ENCODE measurements at places on chromosomes 1 and 21.

- DNase-seq = no peak
Measured at GRCh38 chr21:25383545-25383944, 223.7 kb downstream of the MRPL39 start.

DNA sequence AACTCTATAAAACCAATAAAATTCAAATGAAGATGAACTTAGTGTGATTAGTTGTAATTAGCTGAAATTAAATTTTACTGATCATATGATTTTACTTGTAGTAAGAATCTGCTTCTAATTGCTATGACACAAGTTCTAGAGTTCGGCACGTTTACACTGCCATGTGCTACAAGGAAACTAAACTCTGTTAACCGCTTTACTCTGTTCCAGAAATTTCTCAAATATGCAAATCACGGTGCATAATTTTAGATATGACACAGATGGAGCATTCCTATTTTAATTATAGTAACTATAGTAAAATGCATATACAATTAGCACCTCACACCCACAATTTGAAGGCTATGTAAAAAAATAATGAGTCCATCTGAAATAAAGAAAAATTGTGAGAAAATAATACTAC is 14.8 kb downstream of the HEATR1 start:
- no peak for DNase-seq

GRCh38 chr1:149962736-149963135 is 26.1 kb upstream of the MTMR11 start:
- DNase-seq = no peak

DNA sequence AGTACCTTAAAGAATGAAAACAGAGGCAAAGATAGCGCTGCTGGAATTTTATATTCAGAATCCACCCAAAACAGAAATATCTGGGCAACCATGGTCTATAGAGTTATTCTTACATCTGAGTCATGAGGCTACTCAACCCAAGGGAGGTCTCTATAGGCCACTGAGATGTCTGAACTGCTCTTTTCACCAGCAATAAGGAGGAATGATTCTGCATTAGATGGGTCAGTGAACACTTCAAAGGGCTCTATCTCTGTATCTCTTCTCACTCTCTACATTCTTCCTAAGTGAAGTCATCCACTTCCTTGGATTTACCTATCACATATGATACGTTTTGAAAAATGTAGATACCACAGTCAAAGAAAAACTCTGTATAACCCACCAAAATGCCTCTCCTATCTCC is 90.2 kb upstream of the NGF start:
- DNase-seq = no peak

- DNase-seq = no peak
Measured at GRCh38 chr1:26278724-26279455, 996 bp upstream of the SH3BGRL3 start.

GRCh38 chr21:42010507-42011495 is 641 bp upstream of the ZBTB21 start:
- no peak for DNase-seq

DNA sequence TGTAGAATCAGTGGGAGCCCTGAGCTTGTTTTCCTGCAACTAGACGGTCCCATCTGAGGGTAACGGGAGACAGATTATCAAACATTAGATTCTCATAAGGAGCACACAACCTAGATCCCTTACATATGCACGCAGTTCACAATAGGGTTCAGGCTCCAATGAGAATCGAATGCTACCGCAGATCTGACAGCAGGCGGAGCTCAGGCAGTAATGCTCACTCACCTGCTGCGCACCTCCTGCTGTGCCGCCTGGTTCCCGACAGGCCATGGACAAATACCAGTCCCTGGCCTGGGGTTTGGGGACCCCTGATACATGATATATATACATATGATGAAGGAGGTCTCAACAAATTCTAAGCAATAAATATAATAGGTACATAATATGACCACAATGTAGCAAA is 19.7 kb upstream of the SMIM12 start:
- DNase-seq = no peak

GRCh38 chr1:14924455-14925331 is 228.9 kb upstream of the TMEM51 start:
- DNase-seq = no peak

DNA sequence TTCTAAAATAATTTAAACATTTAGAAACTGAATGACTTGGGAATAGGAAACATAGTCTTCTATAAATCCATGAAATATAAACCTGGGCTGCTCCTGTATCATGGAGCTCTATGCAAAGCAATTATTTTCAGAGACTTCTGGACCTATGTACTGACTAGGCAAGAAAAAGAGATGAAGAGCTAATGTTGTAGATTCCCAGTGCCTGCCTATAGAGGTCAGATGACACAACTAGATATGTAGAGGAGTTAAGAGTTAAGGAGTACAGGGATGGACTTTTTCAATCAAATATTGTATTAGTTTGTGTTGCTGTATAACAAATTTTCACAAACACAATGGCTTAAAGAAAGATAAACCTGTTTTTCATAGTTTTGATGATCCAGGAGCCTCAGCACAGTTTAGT is 1434.5 kb downstream of the KCNT2 start:
- DNase-seq = no peak

DNA sequence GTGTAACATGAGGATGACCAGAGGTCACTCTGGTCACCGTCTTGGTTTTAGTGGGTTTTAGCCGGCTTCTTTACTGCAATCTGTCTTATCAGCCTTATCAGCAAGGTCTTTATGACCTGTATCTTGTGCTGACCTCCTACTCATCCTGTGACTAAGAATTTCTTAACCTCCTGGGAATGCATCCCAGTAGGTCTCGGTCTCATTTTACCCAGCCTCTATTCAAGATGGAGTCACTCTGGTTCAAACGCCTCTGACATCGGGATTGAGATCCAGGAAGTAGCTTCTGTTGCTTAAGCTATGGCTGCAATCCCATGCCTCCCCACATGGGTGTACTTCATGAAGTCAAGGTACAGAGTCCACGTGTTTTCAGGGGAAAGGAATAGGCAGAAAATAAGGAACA is 19.9 kb downstream of the FMN2 start:
- no peak for DNase-seq

GRCh38 chr1:204495777-204496176 is 1.2 kb upstream of the PIK3C2B start:
- DNase-seq = no peak

DNA sequence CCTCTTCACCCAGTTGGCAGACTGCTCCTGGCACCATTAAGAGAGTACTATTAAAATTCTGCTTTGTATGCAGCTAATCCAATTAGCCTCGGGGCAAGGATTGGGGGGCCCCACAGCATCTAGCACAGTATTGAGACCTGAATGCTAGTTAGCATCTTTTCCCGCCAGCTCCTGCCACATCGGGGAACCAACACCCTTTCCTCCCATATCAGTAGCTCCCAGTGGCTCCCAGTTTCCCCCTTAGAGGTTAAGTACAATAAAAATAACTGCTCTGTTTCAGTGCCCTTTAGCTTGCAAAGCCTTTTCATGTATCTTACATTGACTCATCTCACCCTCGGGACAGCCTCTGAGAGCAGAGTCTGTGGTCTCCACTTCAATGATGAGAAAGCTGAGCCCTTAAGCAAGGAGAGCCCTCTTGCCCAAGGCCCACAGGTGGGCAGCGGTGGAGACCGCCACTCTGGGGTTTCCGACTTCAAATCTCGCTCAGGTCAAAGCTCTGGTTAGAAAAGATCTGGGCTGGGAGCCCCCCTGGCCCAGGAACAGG is 4.2 kb upstream of the PMVK start:
- DNase-seq = no peak

GRCh38 chr1:32219022-32219421 is 3.1 kb downstream of the TMEM234 start:
- no peak for DNase-seq

GRCh38 chr1:197471248-197471985 is 203.4 kb downstream of the CRB1 start:
- DNase-seq = peak; percentile 79

DNA sequence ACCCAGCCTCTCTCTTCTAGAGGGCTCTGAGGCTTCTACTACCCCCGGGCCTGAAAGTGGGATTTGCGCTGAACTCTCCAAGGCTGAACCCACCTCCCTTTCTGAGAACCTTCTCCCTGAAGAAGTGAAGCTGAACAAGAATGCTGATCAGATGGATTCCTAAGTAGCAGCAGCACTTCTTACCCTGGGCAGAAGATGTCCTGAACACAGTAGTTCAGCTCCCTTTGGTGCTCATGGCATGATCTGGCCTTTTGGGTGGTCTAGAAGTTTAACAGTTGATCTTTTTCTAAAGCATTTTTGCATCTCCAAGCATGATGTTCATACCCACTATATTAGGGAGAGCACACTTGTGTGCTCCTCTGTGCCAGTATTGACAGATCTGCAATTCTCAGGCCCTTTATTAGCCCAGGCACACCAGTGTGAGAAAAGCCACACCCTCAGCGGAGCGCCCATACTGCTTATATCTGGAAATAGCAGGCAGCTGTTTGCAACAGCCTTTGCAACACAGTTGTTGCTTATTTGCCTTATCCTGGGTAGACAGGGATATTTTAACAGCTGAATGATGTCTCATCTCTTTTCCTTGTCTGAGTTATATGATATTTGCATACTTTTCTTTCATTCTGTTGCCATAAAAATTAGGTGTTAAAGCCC is 34.2 kb downstream of the CNN3 start:
- DNase-seq = no peak

All from cerebellar nuclear complex (tissue), 1 donor.